ENCODE measurements at places on chromosomes 1 and 21.

- no peak for DNase-seq
These were observed 2.2 kb downstream of the RGS2 start for GRCh38 chr1:192811006-192811405.

DNA sequence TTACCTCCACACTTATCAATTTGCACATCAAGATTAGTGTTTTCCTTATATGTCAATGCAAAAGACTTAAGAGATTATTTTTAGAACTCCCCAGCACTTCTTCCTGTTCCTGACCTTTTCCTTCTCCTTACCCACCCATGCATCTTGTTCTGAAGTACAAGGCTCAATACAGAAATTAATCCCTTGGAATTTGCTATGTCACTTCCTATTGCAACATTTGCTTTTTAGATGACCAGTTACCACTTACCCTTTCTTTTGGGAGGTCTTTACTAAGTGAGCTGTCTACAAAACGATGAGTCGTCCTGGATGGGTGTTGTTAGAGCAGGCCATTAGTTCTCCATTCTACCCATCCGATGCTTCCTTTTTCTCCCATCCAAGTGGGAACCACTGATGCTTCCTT lies 221.2 kb downstream of the FMN2 start:
- DNase-seq = no peak

- DNase-seq = no peak
These were observed 18.0 kb upstream of the ACTRT2 start for GRCh38 chr1:3003039-3003940.

- no peak for DNase-seq
These were observed 98.5 kb upstream of the POGK start for GRCh38 chr1:166740668-166741276.
